GM12865 (cell line): ENCODE measurements at places on chromosomes 2 and 18.

GRCh38 chr18:51072586-51073313 lies 42.7 kb downstream of the SMAD4 start:
- DNase-seq = no peak

- DNase-seq = peak; percentile 53
These were observed 18.1 kb downstream of the LPIN2 start for GRCh38 chr18:2994603-2995432.

DNA sequence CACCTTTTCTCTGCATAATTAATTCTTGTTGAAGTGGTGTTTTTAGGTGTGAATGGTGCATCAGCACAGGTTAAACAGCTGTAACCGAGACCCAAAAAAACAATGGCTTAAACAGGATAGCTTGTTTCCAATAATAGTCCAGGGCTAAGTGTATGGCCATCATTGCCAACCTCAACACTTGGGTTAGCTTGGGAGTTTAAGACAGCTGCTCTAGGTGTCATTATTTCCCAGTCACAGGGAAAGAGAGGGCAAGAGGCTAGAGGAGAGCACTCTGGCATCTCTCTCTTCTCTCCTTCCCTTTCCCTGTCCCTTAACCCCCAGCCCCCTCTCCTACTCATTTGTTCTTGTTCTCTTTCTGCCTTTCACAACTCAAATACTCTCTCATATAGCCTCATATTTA lies 21.1 kb downstream of the BIRC6 start:
- no peak for DNase-seq

- no peak for DNase-seq
These were observed 58.9 kb upstream of the CD28 start for GRCh38 chr2:203647579-203647978.

GRCh38 chr18:77099485-77100370 lies 32.9 kb downstream of the MBP start:
- DNase-seq = peak; percentile 57

- DNase-seq = no peak
These were observed 49.7 kb upstream of the MAPRE2 start for GRCh38 chr18:34991561-34991960.

GRCh38 chr2:7835693-7836680 lies 845.9 kb upstream of the ID2 start:
- DNase-seq = peak; percentile 87

- no peak for DNase-seq
These were observed 12.6 kb upstream of the FIGN start for GRCh38 chr2:163748420-163748819.
